Right lung (tissue), 10 donors: ENCODE measurements at places on chromosomes 13 and 19. TPM values are rescaled to one million over a fixed set of nuclear protein-coding genes. Genes with fewer than 3 reads are reported as not detected.

The ZNF154 gene
- polyA plus RNA-seq, result 47.8 TPM

GRCh38 chr13:95039415-95039814 lies 261.8 kb downstream of the ABCC4 start:
- DNase-seq, result no peak

GRCh38 chr13:95251641-95252040 lies 49.6 kb downstream of the ABCC4 start:
- DNase-seq, result no peak

The ZNF490 gene
- 4.7 TPM for polyA plus RNA-seq

GRCh38 chr19:46009530-46010510 lies 13.0 kb downstream of the PGLYRP1 start:
- DNase-seq, result no peak

The SIGLEC10 gene
- polyA plus RNA-seq, result 1.7 TPM

GRCh38 chr13:25110956-25111584 lies 15.1 kb downstream of the PABPC3 start:
- DNase-seq, result no peak

DNA sequence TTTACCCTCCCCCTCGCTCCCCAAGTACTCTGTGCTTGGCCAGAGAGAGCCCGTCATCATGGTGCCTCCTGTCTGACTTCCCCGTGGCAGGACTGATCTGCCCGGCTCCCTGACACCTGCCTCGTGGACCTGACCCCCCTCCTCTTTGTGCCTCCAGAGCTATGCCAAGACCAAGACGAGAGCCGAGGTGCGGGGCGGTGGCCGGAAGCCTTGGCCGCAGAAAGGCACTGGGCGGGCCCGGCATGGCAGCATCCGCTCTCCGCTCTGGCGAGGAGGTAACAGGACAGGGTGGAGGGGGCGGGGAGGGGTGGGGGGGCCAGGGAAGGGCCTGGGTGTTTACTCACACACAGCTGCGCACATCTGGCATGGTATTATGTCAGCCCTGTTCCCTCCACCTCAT lies 4.5 kb downstream of the MRPL4 start:
- DNase-seq, result no peak

DNA sequence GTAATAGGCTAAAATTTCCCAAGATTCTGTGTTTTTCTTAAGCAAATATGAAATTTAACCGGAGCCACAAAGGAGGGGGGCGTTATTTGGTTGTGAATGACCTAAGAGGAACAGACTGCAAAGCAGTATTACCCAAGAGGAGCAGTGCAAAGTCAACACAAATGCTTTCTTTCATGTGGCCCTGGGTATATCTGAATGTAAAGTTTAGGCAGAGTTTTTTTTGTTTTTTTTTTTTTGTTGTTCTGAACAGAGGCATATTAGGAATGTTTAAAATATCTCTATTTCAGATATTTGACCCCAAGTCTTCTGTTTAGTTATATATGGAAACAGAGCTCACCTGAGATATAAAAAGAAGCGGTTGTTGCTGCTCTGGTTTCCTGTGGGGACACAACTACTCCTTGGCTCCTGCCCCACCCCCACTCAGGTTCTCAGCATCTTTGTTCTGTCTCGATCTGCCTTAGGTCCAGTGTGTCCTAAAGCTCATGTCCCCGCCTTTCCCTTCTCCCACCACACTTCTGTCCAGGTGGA lies 220.7 kb downstream of the RFC3 start:
- DNase-seq, result no peak

The CYP4F2 gene
- polyA plus RNA-seq, result not detected

DNA sequence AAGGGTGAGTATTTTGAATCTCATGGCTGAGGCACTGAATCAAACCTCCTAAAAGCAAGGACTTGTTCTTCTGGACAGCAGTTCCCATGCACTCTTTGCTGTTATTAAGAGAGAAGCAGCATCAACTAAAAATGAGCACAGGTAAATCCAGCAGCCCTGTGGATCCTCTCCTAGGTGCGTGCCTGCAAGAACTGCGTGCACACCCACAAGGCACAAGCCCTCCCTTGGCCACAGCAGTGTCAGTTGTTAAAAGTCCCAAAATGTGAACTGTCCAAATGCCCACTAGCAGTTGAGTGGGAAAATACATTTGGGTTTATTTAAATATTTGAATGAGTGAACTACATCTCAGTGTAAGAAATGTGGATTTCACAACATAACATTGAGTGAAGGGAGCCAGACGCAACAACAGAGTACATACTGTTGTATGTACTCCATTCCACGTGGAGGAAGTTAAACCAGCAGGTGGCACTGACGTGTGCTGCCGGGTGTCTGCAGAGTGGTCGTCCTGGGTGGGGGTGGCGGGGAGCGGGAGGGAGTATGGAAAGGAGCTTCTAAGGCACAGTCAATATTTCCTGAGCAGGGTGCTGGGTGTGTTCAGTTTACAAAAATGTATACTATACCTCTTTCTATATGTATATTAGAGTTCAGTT lies 266.4 kb downstream of the NALCN start:
- DNase-seq, result no peak

The RNF225 gene
- not detected for polyA plus RNA-seq

DNA sequence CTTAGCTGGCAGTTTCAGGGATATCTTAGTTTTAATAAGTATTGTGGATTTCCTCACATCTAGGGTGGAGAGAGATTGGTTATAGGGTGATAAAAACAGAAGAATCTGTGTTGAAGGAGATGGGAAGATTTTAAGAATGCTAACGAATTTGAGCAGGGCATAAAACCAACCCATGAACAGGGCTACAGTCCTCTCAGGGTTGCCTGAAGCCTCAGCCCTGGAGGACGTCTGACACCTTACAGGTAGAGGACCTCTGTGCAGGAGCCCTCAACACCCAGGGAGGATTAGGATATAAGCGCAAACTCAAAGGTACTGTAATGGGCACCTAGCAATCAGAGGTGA lies 461 bp upstream of the WASF3 start:
- no peak for DNase-seq

DNA sequence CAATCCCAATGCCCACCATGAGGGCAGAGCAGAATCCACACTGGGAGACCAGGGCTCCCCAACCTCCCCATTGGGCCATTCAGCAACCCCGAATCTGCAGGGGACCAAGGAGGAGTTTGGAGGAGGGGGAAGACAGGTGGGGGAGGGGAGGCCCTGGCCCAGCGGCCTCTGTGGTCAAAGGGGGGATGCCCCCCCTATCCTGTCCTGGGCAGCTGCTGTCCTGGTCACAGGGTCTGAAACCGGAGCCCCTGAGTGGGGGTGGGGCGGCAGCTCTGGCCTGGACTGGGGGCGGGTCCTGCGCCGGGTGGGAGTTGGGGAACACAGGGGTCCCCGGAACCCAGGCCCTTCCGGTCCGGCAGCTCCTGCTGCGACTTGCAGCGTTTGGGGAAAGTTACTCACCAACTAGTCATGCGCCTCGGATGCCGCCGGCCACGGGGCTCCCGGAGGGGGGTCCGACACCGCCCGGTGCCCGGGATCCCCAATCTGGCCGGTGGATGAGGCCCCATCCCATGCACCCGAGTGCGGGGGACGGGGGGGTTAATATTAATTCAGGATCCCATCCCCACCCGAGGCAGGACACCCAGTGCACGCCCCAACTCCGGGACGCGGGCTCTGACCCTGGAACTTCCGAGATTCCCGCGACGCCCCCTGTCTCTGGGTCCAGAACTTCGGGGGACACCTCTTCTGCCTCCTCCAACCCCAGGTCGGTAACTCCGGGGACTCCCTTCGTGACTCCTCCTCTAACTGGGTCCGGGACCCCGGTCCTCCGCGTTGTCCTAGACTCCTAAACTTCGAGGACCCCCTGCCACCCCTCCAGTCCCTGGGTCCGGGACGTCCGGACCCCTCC lies 872 bp downstream of the HOMER3 start:
- DNase-seq, result no peak

GRCh38 chr19:47363758-47364531 lies 14.8 kb downstream of the DHX34 start:
- no peak for DNase-seq

DNA sequence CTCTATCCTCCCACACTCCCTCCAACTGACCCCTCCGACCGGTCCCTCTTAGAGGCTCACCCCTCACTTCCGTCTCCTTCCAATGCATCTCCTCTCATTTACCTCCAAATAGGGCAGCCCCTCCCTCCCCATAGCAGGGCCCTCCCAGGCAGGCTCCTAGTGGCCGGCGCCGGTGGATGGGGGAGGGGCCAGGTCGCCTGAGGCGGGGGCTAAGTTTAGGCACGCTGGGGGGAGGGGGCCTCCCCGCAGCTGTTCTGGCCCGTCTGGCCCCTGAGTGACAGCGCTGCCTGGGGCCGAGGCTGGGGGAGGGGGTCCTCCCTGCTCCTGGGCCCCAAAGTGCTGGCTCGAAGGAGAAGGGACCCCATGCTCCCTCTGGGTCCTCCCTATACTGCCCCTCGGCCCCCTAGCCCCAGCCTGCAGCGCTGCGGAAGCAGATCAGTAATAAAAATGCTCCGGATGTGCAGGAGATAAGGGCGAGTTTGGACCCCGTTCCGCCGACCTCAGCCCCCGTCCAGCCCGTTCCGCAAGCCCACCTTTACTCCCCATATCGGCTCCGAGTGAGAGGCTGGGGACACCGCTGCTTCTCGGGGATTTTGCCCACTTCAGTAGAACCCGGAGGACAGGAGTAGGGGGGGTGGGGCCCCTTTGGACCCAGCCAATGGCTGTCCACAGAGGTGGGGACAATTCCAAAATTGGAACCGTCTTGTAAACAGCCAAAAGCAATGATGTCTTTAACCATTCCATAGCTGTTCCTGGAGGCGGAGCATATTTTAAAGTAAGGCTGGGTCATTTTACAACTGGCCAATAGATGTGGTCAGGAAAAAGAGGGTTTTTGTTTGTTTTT lies 4.0 kb downstream of the RTN2 start:
- DNase-seq, result peak; percentile 77

The DCT gene
- polyA plus RNA-seq, result 0.37 TPM

The CEACAM5 gene
- 0.23 TPM for polyA plus RNA-seq

DNA sequence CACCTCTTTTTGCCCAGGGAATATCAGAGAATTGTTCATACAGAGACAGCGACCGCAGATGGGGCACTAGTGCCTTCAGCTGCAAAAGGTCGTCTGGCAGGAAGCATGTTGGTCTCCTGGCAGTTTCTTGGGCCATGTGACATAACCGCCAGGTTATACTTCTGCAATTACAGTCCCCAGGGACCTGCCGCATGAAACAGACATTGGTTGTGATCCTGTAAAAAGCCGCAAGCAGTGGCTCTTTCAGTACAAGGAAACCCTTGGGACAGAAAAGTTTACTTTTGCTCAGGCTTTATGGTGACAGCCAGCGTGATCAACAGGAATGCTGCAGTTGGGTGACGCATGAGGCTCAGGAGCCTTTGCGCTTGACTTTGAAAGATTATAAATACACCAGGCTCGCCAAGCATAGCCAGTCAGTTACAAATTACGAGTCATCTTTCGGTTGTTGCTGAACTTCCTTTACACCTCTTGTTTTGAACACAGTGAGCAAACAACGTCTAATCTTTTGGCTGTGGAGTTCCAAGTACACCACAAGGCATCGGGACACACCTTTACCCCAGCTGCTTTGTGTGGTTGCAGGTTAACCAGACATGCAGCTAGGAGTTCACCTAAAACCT lies 50.5 kb upstream of the UBE2L5 start:
- no peak for DNase-seq

The KANK3 gene
- 16.8 TPM for polyA plus RNA-seq

DNA sequence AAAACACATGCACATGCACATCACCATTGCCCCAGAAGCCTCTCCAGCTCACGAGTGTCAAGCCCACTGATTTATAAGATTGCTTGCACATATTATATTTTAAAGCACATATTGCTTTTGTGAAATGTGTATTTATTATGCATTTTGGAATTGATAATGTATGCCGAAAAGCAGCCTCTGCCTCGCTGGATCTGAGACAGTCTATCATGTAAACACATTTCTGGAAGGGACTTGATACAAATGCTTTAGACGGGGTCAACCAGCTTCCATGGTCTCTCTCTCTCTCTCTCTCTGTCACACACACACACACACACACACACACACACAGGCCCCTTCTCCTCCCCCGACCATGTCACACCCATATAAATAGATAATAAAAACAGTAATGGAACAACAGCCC lies 203.8 kb downstream of the TUBA3C start:
- DNase-seq, result no peak

GRCh38 chr19:30719999-30720345 lies 347.8 kb downstream of the ZNF536 start:
- DNase-seq, result no peak

The SYT5 gene
- 0.50 TPM for polyA plus RNA-seq

GRCh38 chr13:95258619-95259194 lies 42.5 kb downstream of the ABCC4 start:
- no peak for DNase-seq

DNA sequence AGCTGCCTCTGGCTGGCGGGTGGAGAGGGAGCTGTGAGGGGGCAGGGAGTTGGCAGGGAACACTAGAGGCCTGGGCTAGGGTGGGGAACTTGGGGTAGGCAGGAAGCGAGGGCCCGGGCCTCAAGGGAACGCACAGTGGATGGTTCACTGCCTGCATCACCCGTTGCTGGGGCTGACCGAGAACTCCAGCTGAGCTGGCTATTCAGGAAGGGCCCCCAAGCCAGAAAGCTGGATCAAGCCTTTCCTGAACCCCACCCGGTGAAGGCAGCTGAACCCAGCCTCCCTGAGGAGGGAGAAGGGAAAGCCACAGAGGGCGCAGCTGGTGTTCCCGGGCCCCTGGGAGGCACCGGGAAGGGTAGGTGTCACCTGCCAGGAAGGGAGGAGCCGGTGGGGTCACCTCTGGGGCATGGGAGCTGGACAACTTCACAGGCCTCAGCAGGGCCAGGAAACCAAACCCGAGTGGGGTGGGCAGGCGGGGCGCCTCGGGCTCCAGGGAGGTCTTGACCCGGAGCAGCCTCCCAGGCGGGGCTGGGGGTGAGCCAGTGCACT lies 13.9 kb downstream of the PALM start:
- DNase-seq, result no peak

GRCh38 chr13:23743278-23744076 lies 145.7 kb downstream of the MIPEP start:
- no peak for DNase-seq

DNA sequence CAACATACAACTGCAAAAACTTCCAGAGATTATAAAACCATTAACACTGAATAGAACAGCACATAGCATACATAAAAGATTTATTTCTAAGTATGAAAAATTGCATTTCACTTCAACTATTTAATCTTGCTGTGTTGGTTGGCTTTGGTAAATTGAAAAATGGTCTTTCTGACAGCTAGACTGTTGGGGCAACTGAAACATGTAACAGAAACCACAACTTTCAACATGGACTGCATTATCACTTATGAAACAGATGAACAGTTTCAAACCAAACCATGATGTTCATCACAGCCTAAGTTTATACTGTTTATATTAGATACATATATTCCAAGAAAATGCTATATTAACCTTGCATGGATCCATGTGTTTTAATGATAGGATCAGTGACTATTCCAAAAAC lies 324.1 kb upstream of the PCDH9 start:
- DNase-seq, result no peak

DNA sequence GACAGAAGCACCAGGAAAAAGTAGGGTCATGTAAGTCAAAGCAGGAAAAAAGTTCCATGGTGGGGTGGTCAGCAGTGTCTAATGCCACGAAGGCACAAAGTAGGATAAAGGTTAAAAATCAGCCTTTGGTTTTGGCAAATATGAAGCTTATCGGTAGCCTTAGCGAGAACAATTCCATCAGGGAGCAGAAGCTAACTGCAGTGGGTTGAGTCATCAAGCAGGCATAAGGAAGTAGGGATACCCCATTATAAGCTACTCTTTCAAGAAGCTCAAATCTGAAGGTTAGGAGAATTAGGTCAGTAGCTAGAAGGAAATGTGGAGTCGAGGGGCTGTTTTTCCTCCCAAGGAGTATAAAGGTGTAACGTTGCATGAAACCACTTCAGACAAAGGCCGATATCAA lies 57.5 kb upstream of the USPL1 start:
- DNase-seq, result no peak

The C5AR1 gene
- polyA plus RNA-seq, result 1.2 TPM

GRCh38 chr19:19081642-19082151 lies 17.9 kb downstream of the SLC25A42 start:
- DNase-seq, result no peak
